ENCODE measurements at places on chromosomes 3 and 15.
A peak's percentile ranks its signal among the peaks of the same experiment; 100 is the strongest.

DNA sequence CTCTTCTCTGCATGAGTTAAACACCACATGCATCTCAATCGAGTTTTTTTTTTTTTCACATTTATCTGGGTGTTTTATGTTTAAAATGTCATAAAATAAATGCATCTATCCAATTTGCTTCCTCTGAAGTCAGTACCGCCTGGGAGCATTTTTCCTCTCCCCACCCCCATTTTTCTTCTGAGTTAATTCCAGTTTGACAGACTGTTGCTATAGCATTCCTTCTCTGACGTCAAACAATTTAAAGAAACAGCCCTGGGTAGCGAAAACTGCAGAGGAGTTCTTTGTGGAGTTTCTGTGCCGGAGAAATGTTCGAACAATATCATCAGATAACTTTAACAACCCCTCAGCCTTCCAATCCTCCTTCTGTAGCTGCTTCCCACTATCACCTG, 900 bp upstream of the GNB4 start:
- DNase-seq = no peak

- DNase-seq = peak; percentile 11
Observed at GRCh38 chr3:58260261-58260731, 22.7 kb downstream of the ABHD6 start.

GRCh38 chr3:111848283-111848682, 10.8 kb upstream of the PHLDB2 start:
- DNase-seq = no peak

DNA sequence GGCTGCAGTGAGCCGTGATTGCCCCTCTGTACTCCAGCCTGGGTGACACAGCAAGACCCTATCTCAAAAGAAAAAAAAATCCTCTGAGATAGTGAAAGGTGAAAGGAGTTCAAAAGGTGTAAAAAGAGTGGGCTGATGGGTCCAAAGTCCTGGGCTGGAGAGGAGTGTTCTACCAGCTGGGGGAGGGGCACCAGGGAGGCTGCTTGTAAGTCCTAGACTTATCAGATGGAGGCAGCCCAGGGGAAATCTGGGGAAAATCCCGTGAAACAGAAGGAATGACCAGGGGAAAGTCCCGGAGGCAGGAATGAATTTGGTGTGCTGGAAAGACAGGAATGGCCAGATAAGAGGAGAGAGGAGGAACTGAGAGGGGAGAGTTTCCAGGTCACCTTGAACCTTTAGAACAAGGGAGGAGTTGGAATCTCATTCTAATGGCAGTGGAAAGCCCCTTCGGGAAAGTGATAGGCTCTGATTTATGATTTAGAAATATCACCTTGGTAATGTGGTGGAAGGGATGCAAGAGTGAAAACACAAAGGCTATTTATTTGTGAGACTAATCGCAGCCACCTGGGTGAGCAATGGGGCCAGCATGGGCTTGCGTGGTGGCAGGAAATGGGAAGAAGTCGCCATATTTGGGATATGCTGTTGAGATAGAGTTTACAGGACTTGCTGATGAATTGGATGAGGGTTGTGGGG, 23.4 kb upstream of the PPP4R2 start:
- DNase-seq = no peak

GRCh38 chr15:62981071-62981470, 61.5 kb upstream of the TPM1 start:
- DNase-seq = no peak

GRCh38 chr3:173055228-173055933, 85.7 kb downstream of the SPATA16 start:
- no peak for DNase-seq

DNA sequence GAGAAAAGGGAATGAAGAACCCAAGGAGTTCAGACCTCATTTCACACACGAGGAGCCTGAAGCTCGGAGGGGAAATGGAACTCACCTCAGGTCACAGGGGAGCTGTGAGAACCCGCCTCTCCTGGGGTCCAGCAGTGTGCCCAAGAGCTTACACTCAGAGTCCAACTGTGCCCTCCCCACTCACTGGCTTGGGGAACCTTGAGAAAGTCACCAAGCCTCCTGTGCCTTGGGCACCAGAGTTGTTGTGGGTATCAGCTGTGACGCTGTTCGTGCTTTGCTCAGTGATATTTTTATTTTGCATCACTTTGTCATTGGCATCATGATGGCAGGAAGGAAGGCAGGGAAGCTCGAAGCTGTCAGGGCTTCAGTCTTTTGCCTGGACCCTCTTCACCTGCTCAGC, 83.4 kb downstream of the TLE3 start:
- DNase-seq = no peak

- peak; percentile 23 for DNase-seq
Observed at GRCh38 chr3:163490119-163490518, 1588.2 kb downstream of the SI start.

GRCh38 chr15:99423186-99424130, 142.3 kb upstream of the MEF2A start:
- no peak for DNase-seq

DNA sequence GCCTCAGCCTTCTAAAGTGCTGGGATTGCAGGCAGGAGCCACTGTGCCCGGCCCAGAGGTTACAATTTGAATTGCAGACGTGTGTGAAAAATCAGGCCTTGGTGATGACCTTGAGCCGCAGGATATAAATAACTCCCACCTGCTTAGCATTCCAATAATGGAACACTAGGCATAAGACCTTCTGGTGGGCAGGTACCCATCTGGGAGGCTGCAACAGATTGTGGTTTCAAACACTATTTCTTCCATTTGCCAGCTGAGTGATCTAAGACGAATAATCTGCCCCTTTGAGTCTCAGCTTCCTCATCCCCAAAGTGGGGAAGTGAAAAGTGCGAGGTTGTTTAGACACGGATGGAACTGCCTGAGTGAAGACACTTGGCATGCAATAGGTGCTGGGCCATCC, 47.7 kb upstream of the HERC1 start:
- DNase-seq = no peak

- DNase-seq = no peak
Observed at GRCh38 chr15:24919446-24919845, 35.3 kb upstream of the SNRPN start.

GRCh38 chr3:50388720-50389413, 29.5 kb upstream of the TMEM115 start:
- no peak for DNase-seq

DNA sequence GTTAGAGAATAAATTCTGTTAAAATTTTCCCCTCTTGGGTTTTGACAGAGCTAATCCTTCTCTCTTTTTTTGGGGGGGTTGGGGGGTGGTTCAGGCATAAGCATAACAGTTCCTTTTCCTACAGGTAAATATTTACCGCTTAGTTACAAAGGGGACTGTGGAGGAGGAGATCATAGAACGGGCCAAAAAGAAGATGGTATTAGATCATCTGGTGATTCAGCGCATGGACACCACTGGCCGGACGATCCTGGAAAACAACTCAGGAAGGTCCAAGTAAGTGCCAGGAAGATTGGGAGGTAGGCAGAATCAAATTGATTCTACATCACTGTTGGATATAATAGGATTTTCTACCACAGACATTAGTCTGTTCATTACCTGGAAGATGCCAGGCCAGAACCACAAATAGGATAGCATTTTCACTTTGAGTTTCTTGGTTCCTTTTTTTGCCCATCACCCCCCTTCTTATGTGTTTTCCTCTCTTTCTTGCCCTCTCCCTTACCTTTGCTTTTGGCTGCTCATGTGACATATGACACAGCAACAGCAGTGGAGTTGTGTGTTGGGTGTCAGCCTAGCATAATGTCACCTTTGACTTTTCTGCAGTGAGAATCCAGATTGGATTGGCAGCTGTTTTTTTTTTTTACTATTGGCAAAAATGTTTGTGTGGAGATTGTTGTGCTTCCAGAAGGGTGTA, 79.0 kb downstream of the CHD2 start:
- no peak for DNase-seq

GRCh38 chr3:12986521-12986920, 86.7 kb downstream of the IQSEC1 start:
- DNase-seq = no peak

DNA sequence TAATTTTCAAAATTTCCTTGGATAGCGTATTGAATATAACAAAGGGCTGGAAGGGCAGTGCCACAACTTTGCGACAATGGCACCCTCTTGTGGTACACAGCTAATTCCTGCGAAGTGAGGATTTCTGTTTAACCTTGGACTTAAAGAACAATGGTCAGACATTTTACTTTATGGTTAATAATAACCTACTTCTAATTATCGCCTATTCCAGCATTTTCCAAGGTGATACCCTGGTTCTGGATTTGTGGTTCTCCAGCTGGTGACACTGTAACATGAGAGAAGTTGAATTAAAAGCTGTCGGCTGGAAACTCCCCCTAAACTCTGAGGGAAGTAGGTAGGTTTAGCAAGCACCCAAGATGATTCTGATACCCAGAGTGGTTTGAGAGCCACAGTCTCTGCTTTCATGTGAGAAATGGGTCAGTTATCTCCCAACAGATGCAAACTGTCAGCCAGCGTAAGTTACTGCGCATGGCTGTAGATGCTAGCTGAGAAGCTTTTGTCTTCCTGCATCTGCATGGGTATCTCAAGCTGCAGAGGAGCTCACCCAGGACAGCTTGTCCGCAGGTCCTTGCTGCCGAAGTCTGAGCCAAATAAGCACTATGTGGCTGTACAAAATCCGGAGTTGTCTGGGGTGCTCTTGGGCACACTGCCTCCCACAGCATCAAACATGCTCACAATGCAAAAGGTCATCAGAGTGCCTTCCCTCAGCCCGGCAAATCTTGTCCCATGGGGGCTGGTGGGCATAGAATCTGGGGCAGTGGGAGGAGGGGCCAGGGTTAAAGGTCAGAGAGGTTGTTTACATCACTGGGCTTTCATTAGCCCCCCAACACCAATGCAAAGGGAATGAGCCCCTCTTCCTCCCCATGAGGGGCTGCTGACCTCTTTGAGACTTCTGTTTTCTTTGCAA, 6.6 kb upstream of the CHSY1 start:
- DNase-seq = peak; percentile 29

DNA sequence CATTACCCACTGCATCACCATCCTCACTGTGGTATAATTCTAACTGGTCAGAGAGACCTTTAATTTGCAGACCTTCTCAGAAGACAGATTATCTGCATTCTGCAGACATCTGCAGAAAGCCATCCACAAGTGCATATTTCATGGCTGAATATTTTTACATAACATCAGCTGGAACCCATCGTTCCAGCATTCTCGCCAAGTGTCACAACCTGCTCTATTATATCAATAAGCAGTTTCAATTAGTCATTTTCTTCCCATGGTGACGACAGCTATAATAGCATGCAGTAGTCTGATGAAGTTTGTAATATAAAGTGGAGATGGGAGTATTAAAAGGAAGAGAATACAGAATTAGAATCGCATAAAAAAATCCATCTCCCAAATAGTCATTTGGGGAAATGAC, 334.7 kb downstream of the FHIT start:
- no peak for DNase-seq

GRCh38 chr15:34994925-34995324, 6.8 kb upstream of the ZNF770 start:
- DNase-seq = no peak

DNA sequence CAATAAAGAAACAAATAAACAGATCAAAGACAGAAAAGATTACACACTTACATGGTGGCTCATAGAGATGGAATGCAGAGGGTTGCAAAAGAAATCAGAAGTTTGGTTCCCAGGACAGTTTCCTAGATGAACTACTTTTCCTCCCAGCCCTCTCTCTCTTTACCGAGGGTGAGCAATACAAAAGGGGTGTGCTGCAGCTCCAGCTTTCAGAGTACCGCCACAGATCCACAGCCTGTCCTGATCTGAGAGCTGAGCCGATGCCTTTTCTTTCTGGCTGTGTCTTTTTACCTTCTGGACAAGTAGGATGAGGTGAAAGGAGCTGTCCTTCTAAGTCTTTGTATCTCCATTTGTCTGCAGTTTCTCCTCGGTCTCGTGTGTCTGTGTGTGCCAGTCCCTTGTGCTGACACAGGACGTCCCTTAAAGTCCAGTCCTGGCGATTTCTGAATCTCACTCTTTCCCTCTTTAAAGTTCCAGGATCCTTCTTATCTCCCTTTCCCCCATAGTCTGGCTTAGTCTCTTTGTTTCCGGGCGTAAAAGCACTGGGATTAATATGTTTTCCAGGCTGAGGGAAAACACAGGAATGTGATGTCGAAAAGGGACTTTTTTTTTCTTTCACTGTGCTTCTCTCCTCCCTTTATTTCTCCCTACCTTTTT, 540 bp downstream of the CCDC80 start:
- no peak for DNase-seq

GRCh38 chr3:184003187-184003967, 14.3 kb downstream of the ABCC5 start:
- no peak for DNase-seq

GRCh38 chr3:127418560-127419147, 130.8 kb upstream of the PRR20G start:
- DNase-seq = no peak

- no peak for DNase-seq
Observed at GRCh38 chr3:52090131-52090932, 34.0 kb upstream of the DUSP7 start.

GRCh38 chr15:45913451-45913850, 278.6 kb downstream of the SQOR start:
- DNase-seq = no peak

- no peak for DNase-seq
Observed at GRCh38 chr3:78277801-78278200, 1237.9 kb downstream of the ROBO2 start.

GRCh38 chr3:43259626-43260025, 26.7 kb upstream of the SNRK start:
- no peak for DNase-seq

GRCh38 chr3:61526308-61526707, 35.1 kb upstream of the PTPRG start:
- DNase-seq = no peak

DNA sequence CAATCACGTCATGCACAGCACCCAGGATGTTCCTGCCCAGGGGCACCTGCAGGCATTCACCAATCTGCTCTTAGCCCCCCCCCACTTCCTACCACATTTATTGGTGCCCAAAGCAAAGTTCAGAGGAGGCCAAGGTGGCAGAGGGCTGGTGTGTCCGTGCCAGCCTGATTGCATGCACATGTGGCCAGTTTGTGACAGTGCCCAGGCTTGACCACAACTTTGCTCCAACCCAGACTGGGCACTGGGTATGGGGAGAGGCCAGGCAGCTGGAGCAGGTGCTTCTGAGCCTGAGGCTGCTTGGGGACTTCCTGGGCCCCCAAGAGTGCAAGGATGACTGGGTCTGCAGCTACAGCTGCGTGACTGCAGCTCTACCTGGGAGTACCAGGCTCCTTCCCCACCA, 192.3 kb upstream of the BCHE start:
- DNase-seq = no peak
